GM12891 (cell line): ENCODE measurements at places on chromosomes 7 and 10.

DNA sequence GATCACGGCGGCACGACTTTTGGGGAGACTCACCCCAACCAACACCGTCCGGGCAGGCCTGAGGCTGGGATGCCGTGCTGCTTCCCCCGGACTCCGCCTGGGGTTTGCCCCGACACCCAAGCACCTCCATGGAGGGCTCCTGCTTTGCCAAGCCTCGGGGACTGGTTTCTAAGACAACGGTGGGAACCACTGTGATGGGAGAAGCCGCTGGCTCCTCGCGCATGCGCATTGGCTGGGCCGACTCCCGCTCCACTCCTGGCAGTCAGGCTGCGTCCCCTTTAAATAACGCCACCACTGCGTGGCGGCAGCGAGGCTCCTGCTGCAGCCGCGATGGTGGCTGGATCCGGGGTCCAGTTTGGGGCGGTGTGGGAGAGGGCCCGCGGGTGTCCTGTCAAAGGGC lies 201.0 kb downstream of the ZNF716 start:
- no peak for DNase-seq

- no peak for DNase-seq
Measured at GRCh38 chr7:86665669-86666068, 22.0 kb downstream of the GRM3 start.

- no peak for DNase-seq
Measured at GRCh38 chr7:113142385-113143119, 24.2 kb upstream of the SMIM30 start.

DNA sequence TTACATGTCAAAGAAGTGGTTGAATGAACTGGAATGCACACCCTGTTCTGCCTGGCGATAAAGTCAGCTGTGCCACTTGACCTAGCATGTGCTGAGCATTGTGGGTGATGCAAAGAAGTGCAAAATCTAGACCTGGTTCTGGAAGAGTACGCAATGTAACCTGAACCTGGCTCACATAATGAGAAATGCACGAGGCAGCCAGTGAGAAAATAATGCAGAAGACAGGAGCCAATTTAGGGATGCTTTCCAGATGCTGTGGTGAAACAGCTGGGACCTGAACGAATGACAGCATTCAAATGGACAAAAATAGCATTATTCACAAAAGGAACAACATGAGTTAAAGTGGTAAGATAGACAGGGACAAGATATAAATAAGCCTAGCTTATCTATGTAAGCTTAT lies 402.6 kb downstream of the SORCS1 start:
- no peak for DNase-seq

DNA sequence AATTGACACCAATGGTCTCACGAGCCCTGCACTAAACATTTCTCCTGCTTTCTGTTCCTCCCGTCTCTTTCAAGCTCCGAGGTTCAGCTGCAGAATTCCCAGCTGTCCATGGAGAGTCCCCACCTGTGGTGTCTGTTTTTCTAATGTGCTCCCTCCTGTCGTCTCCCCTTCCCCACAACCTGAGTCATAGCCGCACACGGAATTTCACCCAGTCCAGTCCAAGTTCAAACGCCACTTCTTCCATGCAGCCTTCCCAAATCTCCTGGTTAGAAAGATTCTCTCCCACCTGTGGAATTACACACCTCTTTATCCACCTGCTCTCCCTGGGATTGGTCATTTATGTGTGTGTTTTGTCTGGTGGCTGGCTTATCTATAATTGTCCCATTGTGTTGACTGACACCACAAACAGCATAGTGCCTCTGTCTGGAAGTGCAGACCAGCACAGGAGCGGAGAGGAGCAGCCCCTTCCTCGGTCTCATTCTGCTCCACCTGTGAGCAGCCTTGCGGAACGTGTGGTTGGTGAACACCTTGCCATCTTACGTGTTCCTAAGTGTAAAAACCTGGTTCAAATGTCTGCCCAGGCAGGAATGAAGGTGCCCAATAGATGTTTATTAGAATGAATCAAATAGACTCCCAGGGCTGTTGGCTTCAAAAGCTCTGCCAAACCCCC lies 3.3 kb upstream of the DIP2C start:
- no peak for DNase-seq

GRCh38 chr7:94059746-94060145 lies 55.6 kb upstream of the BET1 start:
- no peak for DNase-seq

DNA sequence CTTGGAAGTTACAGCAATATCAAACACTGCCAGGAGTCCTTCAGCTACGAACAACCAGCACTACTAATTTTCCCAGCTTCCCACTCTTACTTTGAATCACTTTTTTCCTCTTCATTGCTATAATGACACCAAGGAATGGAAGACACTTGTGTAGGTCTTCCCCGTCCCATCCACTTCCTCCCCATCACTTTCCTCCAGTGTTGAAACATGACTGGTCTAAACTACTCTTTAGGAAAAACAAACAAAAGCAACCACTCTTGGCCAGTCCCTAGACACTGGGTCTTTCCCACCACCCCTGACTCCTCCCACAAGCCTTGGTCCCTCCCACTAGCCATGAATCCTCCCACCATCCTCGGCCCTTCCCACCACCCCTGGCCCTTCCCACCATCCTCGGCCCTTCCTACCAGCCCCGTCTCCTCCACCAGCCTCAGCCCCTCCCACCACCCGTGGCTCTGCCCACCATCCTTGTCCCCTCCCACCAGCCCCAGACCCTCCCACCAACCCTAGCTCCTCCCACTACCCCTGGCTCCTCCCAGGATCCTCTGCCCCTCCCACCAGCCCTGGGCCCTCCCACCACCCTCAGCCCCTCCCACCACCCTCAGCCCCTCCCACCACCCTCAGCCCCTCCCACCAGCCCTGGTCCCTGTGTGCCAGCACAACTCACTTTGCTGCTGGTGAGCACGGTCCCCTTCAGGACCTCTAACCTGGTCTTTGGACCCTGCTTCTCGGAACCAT lies 68.5 kb downstream of the CXCL12 start:
- DNase-seq: no peak

DNA sequence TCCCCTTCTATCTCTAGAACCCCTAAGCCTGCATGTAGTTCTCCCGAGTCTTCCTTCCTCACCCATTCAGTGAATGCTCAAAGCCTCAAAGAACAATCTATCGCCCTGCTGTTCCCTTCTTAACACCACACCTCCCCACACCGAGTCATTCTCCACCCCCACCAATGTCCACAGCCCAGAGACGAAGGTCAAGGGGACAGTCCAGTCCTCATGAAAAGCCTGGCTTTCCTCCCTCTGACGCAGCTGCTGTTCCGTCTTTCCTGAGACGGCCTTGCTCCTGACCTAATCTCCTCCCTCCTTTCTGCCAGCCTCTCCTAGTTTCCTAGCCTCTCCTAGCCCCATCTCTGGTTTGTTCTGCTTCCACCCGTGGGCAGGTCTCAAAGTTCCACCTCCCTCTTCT lies 9.2 kb downstream of the MOSPD3 start:
- DNase-seq: no peak

DNA sequence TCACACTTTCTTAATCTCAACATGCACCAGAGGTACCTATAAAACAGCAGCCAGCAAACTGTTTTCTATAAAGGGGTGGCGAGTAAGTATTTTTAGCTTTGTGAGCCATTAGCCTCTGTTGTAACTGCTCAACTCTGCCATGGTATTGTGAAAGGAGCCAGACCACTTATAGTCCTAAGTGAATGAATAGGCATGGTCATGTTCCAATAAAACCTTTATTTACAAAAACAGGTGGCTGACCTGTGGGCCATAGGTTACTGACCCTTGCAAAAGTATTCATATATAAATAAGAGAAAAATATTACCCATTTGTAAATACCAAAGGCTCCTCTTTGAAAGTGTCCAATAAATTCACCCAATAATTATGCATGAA lies 50.3 kb downstream of the ICA1 start:
- no peak for DNase-seq

- no peak for DNase-seq
Measured at GRCh38 chr7:93574646-93575554, at the start of gene CALCR. TSS of gene CALCR (minus strand) at chr7:93574724. CDS start at chr7:93486981, 87,743 bp downstream.

DNA sequence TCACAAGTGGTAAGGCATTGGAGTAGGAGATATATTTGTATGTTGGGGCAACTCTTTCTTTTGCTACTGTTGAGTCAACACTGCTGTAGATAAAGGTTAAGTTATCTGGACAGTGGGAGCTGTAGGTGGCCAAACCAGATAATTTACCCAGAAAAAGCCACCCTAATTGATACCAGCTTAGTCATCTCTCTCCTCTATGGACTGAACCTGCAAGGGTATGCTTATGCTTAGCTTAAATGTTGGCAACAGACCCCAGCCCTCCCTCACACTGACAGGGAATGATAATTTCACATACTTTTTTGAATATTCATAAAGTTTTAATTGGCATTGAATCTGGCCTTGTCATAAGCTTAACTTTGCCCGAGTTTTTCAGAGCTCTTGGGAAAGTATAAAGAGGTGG lies 66.3 kb downstream of the CREB5 start:
- no peak for DNase-seq

DNA sequence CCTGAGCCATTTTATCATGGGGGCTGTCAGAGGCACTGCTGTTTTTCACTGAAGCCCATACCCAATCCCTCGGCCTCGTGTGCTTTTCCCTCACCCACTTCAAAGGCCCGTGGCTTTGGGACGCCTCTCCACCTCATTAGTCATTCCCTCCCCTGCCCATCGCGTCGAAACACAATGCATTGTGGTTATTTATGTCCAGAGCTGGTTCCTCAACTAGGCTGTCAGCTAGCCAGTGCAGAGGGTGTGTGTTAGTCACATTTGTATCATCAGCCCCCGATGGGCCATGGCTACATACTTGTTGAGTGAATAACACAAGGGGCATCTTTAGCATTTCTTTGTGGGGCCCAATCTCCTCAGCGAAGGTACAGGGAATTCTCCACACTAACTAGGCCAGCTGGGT lies 3.8 kb upstream of the CRCP start:
- DNase-seq: no peak

GRCh38 chr10:32143302-32143847 lies 87.2 kb upstream of the KIF5B start:
- DNase-seq: no peak

DNA sequence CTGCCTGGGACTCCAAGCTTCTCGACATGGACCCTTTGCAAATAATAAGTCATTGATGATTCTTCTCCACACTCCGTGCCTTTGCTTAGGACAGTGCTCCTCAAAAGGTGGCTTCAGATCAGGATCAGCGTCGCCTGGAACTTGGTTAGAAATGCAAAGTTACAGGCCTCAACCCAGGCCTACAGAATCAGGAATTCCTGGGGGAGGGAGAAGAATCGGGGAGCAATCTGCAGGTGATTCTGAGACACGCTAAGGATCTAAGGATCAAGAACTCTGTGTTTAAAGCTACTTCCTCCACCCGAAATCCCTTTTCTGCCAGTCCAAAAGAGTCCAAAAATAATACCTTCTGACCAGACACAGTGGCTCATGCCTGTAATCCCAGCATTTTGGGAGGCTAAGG lies 78.1 kb downstream of the C10orf105 start:
- no peak for DNase-seq

DNA sequence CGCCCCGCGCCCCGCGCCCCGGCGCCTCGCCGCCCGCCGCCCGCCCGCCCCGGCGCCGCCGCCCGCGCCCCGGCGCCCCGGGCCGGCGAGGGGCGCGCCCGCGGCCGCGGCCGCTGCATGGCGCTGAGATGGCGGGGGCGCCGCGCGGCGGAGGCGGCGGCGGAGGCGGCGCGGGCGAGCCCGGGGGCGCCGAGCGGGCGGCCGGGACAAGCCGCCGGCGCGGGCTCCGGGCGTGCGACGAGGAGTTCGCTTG lies 174 bp downstream of the ADCY1 start:
- DNase-seq: no peak

DNA sequence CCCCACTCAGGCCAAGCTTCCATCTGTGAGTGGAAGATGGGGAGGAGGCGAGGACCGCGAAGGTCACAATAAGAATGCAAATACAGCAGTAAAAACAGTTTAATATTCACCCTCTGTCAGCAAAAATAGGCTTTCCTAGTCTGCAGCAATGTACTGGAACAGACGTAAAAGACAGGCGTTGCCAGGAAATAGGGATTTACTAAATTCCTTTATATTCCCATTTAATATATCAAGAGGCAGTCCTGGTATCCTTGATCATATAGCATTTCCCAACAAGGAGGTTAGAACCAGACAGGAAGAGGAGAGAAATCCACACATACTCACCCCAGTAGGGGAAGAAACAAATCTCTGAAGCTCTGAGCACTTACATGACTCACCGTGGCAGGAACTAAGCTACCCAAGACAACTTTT lies 1054.9 kb upstream of the C7orf33 start:
- DNase-seq: no peak

DNA sequence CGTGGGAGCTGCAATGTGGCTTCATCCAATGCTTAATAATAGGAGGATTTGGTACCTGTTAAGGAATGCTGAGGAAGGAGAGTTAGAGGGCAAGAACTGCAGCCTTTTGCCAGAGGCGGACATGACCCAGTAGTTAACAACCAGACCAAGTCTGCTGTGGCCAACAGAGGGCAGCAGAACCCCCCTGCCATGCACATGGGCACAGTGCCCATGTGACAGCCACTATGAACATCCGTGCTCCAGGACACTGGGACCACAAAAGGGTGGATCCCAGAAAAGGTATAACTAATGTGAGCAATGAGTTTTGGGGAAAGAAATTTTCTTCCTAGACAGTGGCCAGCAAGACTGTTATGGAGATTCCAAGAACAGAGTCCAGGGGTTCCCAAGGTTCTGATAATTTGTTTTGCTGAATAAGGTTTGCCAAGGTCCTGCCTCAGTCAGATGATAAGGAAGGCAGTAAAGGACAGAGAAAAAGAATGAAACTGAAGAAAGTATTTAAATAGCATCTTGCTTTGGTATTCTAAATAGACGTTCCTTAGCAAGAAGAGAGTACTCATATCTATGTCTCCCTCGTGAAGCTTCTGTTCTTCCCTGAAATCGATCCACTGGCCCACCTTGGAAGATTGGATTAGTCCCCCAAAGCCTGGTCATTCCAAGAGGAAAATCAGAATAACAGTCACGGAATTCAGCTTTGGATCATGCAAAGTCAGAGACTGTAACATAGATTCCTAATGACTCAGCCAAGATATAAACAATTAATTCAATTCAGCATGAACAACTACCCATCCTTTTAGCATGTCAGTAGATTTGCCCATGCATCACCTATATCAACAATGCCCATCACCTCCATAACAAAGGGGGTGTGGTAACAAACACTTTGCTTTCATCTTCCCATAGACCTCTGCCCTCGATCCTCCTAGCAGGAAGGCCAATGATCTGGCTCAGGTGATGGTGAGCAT lies 56.0 kb downstream of the LGI1 start:
- no peak for DNase-seq

DNA sequence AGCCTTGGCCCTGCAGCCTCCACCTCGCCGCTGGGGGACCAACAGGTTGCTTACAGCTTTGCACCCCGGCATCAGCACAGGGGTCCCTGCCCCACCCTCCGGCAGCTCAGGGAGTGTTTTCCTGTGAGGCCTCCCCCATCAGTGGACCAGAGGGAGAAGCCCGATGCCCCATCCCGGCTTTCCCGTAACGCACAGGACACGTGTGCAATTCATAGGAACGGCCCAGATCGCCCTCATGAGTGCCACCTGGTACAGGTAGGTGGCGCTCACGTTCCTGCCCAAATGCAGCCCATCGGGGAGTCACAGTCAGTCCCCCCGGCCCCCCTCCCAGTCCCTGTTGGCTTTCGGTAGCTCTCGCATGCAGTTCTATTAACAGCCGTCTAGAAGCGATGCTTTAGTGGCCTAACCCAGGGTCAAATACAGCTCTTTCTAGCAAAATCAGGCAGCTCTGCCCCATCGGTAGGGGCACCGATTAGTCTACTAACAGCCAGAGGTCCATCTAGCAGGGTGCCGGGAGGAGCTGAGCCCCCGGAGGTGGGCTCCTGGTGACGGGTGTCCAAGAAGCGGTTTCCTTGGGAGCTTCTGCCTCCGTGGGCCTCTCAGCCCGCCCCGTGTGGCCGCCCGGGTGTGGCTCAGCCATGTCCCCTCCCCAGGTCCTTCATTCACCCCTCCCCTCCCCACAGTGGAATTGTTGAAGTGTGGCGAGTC lies 48.4 kb upstream of the GTF2IRD1 start:
- no peak for DNase-seq
